Dorsolateral prefrontal cortex (tissue), 122 donors: ENCODE measurements at places on chromosomes 6 and 20. TPM values are rescaled to one million over a fixed set of nuclear protein-coding genes. Genes with fewer than 3 reads are reported as not detected.

The C6orf141 gene
- total RNA-seq, result 1.1 TPM

The PSORS1C1 gene
- 3.0 TPM for total RNA-seq

The SALL4 gene
- total RNA-seq, result 0.26 TPM

The OR2J3 gene
- total RNA-seq, result not detected

DNA sequence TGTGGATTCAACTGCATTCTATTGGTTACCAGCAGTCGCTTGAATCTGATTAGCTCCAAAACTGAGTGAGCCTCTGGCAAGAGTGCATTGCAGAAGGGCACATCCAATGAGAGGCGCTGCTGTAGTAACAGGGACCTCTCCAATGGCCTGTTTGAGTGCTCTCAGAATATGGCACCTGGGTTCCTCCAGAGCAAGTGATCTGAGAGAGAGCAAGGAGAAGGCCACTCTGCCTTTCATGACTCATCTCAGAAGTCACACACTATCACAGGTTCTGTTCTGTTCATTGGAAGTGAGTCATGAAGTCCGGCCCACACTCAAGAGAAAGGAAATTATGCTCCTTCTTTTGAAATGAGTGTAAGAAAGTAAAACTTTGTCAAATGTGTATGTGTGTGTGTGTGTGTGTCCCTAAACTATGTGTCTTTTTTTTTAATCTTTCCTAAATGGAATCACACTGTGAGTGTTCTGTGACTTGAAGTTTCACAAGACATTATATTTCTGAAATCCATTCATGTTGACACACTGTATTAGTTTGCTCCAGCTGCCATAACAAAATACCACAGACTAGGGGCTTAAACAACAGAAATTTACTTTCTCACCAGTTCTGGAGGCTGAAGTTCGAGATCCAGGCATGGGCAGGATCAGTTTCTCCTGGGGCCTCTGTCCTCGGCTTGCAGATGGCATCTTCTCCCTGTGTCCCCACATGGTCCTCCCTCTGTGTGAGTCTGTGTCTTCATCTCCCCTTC lies 138.3 kb upstream of the CDYL start:
- DNase-seq, result no peak

DNA sequence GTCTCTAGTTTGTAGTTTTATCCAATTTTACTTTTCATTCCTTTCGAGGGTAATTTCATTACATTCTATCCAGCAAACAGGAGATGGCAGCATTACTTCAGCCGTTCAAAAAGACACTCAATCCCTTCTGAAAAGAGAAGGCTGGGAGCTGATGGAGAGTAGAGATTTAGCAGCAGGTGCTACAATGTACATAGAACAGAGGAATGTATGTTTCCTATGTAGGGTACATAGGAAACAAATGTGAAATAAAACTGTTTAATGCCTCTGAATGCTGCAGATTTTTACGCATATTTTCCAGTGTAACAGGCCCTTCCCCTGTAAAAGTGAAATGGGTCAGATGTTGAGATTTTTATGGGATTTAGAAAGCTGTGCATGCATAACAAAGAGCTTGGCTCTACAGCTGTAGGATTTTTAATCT lies 16.0 kb downstream of the RPS12 start:
- DNase-seq, result no peak

DNA sequence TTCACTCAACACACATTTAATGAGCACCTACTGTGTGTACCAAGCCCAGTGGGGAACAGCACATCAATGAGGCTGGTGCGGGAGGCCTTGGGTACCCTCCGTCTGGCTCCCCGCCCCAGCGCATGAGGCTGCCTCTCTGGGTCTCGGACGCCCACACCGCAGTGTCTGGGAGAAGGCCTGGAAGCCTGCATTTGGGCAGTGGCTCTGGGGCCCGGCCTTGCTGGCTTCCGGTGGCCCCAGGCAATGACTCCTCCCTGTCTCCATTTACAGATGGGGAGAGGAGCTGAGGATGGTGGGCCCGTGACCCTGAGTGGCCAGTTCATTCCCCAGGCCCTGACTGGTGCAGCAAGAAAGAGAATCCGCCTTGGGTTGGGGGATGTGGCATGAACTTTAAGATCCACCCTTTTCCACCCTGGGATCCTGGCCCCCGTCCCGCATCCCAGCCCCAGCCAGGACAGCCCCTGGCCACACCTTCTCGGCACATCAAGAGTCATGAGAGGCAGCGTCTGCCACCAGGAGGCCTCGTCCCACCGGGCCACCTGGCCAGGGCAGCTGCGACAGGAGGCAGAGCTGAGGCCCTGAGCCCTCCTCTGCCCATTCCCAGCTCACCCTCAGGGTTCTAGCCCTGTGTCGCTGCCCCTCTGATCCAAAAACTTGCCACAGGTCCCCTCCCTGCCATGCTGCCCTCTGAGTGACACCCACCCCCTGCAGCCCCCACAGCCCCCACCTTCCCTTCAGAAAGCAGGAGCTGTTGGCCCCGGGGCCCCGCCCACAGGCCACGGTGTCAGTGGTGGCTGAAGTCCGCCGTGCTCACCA lies 17.5 kb upstream of the MRGBP start:
- DNase-seq, result no peak

- DNase-seq, result no peak
Measured at GRCh38 chr6:81731814-81732213, 20.7 kb downstream of the TENT5A start.

GRCh38 chr20:22720206-22720605 lies 135.8 kb upstream of the FOXA2 start:
- DNase-seq, result no peak

DNA sequence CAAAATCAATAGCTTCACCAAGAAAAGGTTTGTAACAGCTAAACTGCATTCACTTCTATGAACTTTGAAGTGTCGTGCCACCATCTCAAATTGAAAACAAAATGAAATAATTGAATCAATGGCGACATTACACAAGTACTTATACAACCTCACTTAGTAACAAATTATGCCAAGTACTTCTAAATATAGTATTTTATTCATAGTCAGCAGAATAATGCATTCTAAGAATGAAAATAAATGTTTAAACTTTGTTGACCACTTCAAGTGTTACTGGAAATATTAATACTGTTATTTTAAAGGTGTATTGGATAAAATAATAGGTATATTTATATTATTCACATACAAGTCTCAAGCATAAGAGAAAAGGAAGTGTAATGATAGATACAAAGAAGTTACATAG lies 280.1 kb upstream of the HTR1E start:
- no peak for DNase-seq
